Breast epithelium (tissue), 4 donors: ENCODE measurements at places on chromosomes 2 and 18. TPM values are rescaled to one million over a fixed set of nuclear protein-coding genes. Genes with fewer than 3 reads are reported as not detected.

CPLX4 gene
- total RNA-seq, result not detected

KANSL1L gene
- 55.8 TPM for total RNA-seq

CEBPZ gene
- 37.9 TPM for total RNA-seq

GRCh38 chr2:133553838-133554408 lies 14.3 kb downstream of the NCKAP5 start:
- H3K4me3 ChIP-seq, result no peak overlapping the region
- no peaks in the 10 kb centered on the region for H3K4me1 ChIP-seq
- H3K27ac ChIP-seq, result no peak overlapping the region
- no peaks in the 10 kb centered on the region for H3K36me3 ChIP-seq

DNA sequence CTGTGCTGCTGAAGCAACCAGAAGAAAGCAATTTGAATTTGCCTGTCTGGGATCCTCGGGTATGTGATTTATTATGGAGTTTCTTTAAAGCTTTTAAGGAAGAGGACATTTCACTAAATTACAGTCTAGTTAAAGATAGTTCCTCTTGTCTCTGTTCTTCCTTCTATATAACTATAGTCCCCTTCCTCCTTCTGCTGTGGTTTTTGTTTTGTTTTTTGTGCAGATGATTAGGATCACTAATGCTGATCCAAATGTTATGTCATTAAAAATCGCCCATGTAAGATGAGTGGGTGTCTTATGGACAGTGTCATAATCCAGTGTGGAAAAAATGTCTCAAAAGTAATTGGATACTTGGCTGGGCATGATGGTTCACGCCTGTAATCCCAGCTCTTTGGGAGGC lies 24.7 kb downstream of the PAPOLG start:
- no peak overlapping the region for H3K4me3 ChIP-seq
- no peak for DNase-seq
- H3K4me1 ChIP-seq, result no peaks in the 10 kb centered on the region
- H3K36me3 ChIP-seq, result no peaks in the 10 kb centered on the region

GRCh38 chr2:45396671-45397070 lies 214.4 kb downstream of the SRBD1 start:
- H3K4me1 ChIP-seq, result no peaks in the 10 kb centered on the region
- DNase-seq, result no peak
- H3K36me3 ChIP-seq, result no peaks in the 10 kb centered on the region
- no peak overlapping the region for H3K27ac ChIP-seq

GRCh38 chr2:68519236-68519635 lies 51.9 kb downstream of the APLF start:
- no peak overlapping the region for H3K27ac ChIP-seq
- H3K27me3 ChIP-seq, result no peaks in the 10 kb centered on the region
- DNase-seq, result no peak

DNA sequence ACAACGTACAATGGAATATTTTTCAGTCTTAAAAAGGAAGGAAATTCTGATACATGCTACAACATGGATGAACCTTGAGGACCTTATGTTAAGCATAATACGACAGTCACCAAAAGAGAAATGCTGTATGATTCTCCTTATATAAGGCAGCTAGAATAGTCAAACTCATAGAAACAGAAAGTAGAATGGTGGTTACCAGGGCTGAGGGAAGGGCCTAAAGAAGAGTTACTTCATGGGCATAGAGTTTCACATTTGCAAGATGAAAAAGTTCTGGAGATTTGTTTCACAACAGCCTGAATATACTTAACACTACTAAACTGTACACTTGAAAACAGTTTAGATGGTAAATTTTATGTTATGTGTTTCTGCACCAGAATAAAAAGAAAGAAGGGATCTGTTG lies 113.3 kb downstream of the GALNT1 start:
- H3K4me3 ChIP-seq, result no peak overlapping the region
- no peaks in the 10 kb centered on the region for H3K27me3 ChIP-seq
- DNase-seq, result no peak
- no peaks in the 10 kb centered on the region for H3K4me1 ChIP-seq
